ENCODE measurements at places on chromosomes 12 and 14.

GRCh38 chr14:91078095-91078737 lies 17.8 kb upstream of the RPS6KA5 start:
- no peak for DNase-seq

GRCh38 chr12:12333407-12334366 lies 16.4 kb downstream of the MANSC1 start:
- peak; percentile 90 for DNase-seq

DNA sequence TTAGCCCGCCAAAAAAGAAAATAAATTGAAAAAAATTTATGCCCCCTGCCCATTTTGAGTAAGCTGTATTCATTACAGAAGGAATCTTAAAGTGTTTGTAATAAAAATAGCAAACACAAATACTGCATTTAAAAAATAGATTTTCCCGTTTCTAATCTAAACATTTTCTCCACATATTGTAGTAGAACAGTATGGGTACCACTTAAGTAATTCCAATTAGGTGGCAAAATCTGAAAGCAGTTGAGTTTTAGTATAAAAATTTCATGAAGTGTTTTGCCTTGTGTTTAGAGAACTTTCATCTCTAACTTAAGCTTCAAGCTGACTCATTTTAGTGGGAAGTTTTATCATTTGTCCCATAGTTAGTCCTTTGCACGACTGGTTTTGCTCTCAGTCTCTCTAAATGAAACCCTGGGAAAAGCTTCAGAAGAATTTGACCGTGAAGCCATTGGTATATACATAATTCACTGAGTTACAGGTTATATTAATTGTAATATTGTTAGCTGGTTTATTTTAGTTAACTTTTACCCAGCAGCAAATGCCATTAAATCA lies 214.6 kb downstream of the ERC1 start:
- no peak for DNase-seq

- DNase-seq = peak; percentile 32
These were observed 25.5 kb upstream of the FBXO34 start for GRCh38 chr14:55245657-55246268.

DNA sequence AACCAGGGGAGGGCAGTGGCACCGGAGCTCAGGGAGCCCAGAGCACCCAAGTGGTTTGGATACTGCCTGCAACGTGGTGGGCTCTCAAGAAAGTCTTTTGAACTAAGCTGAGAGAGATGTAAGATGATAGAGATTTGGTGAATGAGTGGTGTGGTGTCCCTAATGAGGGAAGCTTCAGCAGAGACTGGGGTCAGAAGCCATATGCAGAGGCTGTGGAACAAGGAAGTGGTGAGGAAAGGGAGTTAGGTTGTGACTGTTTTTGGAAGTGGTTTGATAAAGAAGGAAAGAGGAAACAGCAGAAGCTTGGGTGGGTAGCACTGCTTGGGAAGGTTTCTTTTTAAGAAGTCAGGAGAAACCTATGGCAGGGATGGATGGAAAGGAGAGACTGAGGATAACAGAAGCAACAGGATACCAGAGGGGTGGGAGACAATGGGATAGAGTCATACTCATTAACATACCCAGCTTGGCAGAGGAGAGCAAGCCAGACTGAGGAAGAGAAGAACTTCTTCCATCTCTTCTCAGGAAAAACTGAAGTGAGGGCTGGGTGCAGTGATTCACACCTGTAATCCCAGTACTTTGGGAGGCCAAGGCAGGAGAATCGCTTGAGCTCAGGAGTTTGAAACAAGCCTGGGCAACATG lies 24.1 kb downstream of the SLC4A8 start:
- DNase-seq = no peak

DNA sequence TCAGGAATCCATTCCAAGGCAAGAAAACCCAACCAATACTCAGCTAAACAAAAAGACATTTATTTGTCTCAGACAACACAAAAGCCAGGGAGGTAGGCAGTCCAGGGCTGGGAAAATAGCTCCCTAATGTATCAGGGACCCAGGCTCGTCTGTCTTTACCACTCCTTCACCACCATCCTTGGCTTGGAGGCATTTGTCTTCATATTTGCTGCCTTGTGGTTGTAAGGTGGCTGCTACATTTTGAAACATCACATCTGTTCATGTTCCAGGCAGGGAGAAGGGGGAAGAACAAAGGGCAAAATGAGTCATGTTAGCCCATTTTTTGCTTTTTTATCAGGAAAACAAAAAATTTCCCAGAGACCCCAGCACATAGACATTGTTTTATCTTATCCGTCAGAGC lies 44.8 kb upstream of the PCED1B start:
- DNase-seq = no peak

DNA sequence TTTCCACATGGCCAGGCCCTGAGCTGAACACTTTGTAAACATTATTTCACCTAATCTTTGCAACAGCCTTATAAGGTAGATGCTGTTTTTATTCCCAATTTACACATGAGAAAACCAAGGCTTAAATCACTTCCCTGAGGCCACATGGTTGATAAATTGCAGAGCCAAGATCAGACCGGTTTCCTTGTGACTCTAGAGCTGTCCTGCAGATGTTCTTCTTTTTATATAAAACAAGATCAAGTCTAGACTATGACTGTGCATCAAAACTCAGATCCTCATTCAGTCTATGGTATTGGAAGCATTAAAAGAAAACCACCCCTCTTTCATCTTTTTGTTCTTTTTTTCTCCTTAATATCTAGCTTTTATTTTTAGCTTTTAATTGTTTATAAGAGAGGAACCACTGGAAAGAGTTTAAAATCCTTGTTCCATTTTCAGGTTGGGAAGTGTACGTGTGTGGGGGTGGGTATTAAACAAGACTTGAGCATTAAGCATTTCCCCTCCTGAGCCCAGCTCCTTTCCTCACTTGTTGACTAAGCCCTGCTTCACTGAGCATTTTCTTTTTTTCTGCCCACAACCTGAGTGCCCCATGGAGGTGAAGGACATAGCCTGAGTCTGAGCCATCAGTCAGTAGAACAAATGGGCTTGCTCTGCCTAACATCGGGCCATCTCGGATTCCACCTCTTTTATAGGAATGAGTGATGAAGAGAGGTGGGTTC lies 45.4 kb downstream of the GPATCH2L start:
- no peak for DNase-seq

DNA sequence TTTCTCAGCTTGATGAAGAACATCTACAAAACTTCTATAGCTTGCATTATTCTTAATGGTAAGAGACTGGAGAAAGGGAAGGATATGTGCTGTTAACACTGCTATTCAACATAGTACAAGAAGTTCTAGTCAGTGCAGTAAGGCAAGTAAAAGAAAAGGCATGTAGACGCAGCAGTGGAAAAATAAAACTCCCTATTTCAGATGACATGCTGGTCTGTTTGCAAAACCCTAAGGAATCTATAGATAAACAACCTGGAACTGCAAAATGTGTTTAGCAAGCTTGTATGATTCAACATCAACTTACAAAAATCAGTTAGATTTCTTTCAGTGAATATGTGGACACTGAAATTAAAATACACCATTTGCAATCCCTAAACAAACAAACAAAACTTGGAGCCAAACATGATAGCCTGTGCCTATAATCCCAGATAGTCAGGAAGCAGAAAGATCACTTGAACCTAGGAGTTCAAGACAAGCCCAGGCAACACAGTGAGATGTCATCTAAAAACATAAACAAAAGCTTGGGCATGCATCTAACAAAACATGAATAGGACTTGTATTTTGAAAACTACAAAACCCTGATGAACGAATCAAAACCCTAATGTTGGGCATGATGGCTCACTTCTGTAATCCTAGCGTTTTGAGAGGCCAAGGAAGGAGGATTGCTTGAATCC lies 293.6 kb upstream of the RGS6 start:
- DNase-seq = no peak

- DNase-seq = no peak
These were observed 243.7 kb downstream of the SLC16A7 start for GRCh38 chr12:59839514-59839913.
